ENCODE measurements at places on chromosomes 1 and 21. TPM values are rescaled to one million over a fixed set of nuclear protein-coding genes. Genes with fewer than 3 reads are reported as not detected.

The AQP10 gene
- not detected for total RNA-seq

The FAM229A gene
- 4.2 TPM for total RNA-seq

The S100A3 gene
- total RNA-seq: not detected

- no peak for DNase-seq
Measured at GRCh38 chr1:28756846-28757245, 20.1 kb downstream of the YTHDF2 start.

- no peak for DNase-seq
Measured at GRCh38 chr1:111422546-111423391, 4.8 kb downstream of the OVGP1 start.

DNA sequence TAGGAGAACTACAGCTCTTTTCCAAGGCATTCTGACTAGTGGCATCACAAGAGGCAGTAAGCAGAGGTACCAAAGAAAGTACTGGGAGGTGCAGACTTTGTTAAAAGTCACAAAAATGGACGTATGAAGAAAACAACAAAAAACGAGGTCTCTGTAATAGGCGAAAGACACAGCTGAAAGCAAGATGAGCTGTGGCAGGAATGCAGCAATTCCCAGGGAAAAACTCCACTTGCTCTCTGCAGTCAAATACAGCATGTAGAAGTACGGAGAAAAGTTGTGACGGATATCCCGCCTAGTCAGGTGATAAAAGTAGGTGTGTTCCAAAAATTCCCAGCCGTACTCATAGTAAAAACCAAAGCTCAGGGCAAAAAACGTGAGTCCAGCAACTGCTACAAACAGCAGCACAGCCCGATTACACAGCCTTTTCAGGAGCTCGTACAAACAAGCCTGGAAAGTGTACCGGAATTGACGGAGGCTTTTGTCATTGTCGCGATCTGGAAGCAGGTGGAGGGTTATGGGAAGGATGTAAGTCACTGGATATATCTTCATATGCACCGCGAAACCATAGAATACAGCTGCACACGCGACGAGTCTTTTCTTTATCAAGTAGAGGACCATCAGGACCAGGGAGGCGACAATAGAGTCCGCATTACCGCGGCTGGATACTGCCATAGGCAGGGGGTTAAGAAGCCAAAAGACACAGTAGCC is 979 bp downstream of the PIGM start:
- no peak for DNase-seq

GRCh38 chr1:198901266-198901665 is 262.4 kb downstream of the PTPRC start:
- no peak for DNase-seq

The AADACL3 gene
- total RNA-seq: not detected

DNA sequence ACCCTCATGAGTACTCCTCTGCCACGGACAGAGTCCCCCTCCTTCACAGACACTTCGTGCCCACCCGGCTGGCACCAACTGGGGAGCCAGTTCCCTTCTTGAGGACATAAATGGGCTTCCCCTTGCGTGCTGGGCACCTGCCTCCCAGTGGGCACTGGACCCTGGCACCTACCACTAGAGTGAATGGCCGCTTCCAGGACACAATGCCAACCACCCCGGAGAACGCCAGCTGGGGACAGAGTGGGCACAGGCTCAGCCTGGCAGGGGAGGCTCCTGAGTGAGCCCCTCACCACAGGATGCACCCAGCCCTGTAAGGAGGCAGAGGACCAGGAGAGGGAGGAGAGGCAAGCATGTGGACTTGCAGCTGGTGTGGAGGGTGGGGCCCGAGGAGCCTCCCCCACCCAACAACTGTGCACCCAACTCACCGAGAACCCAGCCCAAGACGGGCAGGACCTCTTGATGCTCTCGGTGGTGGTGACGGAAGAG is 1.0 kb downstream of the ENTREP3 start:
- no peak for DNase-seq

The NES gene
- total RNA-seq: 0.05 TPM

The PROX1 gene
- total RNA-seq: not detected

The SNX7 gene
- total RNA-seq: not detected

The SLC39A1 gene
- 78.2 TPM for total RNA-seq

The AMIGO1 gene
- 1.1 TPM for total RNA-seq

- DNase-seq: no peak
Measured at GRCh38 chr1:21229246-21230000, 52.7 kb upstream of the EIF4G3 start.

GRCh38 chr21:40386294-40386911 is 460.6 kb downstream of the DSCAM start:
- peak; percentile 77 for DNase-seq

GRCh38 chr1:39164256-39164655 is 40.2 kb upstream of the MACF1 start:
- DNase-seq: no peak

DNA sequence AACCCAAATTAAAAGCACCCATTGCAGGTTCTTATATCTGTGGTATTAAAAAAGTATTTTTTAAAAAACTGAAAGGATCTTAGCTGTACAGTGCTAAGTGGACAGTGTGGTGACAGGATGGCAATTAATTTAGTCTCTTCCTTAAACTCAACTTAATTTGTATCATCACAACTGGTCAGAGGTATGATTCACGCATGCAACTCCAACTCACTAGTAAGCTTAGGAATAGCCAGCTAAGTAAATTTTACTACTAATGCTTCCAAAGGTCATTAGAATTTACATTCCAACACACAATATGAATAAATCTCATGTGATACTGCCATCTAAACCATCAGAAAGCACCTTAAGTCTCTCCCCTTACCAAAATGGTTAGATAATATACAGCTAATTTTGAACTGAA is 35.4 kb downstream of the ENAH start:
- no peak for DNase-seq

DNA sequence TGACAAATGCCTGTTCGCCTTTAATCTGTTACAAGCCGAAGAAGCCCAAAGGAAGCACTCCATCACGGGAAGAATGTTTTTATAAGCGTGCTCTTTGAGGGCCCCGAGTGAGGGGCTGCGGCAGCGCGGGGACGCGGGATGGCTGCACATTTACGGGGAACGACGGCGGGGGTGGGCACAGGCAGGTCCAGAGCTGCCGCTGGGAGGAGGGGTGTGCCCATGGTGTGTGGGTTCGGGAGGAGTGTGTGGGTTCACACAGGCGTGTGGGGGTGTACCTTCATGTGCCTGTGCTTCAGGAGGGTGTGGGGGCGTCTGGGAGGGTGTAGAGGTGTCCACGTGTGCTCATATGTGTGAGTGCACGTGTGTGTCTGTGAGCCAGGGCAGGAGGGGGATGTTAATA is 155.9 kb upstream of the ZC3H12A start:
- no peak for DNase-seq

DNA sequence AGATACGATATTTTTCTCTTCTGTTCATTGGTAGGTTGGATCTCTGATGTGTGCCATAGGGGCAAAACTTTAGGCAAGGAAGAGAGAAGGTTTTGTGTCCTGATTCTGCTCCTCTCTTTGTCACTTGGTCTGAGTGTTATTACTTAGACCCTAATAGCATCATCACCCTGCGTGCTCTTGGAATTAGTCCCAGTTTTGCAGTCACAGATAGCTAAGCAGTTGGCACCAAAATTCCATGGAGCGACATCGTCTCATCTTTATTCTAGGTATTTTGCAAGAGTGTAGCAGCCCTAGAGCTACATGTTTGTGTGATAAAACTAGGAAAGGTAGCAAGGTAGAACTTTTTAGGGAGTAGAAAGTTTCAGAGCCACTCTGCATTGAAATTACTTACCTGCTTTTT is 23.8 kb downstream of the PIP5K1A start:
- no peak for DNase-seq

The FDPS gene
- 321 TPM for total RNA-seq

- no peak for DNase-seq
Measured at GRCh38 chr1:186481303-186481888, 20.5 kb upstream of the PDC start.

DNA sequence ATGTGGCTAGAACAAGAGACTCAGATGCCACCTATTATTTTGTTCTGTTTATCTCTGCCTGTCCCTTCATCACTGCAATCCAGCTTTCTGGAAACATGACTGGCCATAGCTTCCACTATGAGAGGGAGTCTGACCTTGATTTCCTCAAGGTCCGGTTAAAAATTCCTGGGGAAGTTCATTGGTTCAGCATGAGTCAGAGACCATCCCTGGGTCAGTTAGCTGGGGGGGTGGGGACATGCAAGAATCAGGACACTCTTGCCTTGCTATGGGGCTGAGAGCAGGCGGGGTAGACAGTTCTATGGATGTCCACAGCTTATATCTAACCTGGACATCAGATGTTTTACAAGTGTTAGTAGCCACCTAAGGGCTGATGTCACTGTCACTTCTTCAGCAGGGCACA is 81.1 kb downstream of the TENT5C start:
- DNase-seq: no peak

The PDPN gene
- total RNA-seq: not detected

GRCh38 chr1:150971583-150972416 is 2.8 kb downstream of the CERS2 start:
- no peak for DNase-seq

The SPATA45 gene
- total RNA-seq: not detected

DNA sequence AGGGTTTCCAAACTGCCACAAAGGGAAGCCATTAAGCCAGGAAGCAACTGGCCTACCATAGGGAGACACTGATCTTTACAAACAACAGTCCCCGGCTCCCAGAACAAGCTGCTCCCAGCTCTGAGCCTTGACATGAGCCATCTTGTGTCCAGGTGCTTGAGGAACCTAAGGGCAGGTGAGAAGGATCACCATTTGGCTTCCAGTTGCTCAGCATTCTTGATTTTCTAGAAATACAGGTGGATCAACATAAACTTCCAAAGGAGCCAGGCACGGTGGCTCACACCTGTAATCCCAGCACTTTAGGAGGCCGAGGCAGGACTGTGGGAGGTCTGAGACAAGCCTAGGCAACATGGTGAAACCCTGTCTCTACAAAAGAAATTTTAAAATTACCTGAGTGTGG is 21.6 kb downstream of the ZBTB17 start:
- DNase-seq: no peak

DNA sequence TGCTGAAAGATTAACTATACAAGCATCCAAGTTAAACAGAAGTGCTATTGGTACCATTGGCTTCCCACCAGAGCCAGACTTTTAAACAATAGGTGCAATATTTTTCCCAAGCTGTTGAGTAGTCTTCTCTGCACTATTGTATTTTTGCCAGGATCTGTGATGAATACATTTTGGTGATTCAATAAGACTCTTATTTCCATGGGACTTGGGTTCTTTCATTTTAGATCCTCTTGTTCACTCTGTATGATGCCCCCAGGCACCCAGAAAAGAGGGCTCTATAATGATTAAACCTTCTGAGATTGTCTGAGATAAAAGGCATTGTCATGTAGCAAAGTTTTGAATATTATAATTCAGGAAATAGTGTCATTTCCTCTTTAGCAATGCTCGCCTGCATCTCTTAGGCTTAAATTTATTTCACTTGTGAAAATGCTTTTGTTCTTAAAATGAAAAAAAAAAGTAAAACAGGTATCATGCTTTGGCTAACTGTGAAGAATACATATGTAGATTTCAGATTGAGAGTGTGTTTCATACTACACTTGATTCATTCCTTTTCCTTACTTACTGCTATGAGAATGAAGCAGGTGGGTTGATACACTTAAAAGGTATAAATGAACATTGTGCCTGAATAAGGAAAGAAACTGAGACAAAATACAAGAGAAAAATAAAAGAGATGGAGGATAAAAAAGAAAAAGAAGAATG is 275.0 kb downstream of the HMCN1 start:
- no peak for DNase-seq

DNA sequence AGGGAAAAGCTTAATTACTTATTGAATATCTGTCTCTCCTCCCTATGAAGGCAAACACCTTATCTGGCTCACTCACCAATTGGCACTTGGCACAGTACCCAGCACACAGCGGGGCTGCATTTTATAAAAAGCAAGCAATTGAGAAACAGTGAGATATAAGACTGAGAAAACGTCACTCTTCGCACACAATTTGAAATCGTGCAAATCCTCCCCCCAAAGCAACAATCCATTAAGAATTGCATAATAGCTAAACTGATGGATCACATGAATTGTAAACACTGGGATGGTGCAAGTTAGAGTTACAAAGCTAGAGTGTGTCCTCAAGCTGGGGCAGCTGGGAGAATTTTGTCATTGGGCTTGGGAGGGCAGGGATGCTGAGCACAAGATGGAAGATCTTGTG is 27.1 kb downstream of the PRDX6 start:
- no peak for DNase-seq

DNA sequence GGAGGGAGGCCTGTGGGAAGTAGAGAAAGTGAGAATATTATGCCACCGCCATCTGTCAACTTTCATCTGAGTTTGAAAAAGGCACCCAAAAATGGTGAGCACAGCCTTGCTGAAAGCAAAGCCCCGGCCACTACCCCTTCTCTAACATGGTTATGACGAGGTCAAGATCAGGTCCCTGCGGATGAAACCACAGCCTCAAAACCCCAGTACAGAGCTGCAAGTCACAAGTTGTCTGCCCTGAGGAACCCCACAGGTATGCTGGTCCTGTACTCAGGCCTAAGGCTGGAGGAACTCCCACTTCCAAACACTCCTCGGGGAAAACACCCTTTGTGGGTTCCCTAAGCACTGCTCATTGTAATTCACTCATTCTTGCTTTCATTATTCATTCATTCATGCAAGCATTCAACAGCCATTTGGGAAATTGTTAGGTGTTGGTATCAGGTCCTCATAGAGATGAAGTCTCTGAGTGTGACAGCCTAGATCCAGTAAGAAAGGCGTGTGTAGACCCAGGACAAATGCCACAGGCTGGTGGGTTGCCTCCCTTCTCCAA is 216.6 kb upstream of the EDN2 start:
- DNase-seq: no peak

DNA sequence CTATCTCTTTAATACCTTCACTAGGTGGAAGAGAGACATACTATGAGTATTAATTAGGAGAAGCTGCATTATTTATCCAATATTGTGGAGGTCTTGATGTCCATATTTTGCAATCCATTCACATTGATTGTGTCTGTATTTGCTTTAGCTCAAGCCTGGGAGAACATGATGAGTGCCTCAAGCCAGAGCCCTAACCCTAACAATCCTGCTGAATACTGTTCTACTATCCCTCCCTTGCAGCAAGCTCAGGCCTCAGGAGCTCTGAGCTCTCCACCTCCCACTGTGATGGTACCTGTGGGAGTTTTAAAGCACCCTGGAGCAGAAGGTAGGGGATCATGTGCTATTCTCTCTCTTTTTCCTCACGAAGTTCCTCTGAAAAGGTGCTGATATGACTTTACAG is 99.5 kb downstream of the CC2D1B start:
- no peak for DNase-seq

The C1orf141 gene
- total RNA-seq: not detected

DNA sequence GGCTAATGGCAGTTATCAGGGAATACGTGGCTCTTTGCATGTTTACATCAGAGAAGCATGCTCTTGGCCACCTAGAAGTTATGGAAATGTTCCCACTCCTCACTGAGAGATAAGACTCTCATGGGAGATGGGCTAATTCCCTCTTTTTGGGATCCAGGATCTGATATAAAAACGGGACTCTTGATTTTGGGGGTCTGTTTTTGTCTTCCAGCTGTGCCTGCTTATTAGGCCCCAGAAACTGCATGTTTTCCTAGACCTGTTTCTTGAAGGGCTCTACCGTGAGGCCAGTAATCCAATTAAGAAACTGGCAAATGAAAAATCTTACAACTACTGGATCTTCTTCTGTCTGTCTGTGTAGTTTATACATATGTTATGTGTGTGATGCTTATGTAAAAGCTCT is 47.0 kb upstream of the PTCH2 start:
- DNase-seq: no peak

The AKIRIN1 gene
- 76.0 TPM for total RNA-seq

The OR2M4 gene
- not detected for total RNA-seq
